SK-N-DZ (cell line): ENCODE measurements at places on chromosomes 2 and 18.

- DNase-seq = no peak
These were observed 4.5 kb downstream of the FKBP7 start for GRCh38 chr2:178473931-178474330.

GRCh38 chr2:102478686-102479470 is 5.9 kb downstream of the SLC9A4 start:
- no peak for DNase-seq

- no peak for DNase-seq
These were observed 84.2 kb upstream of the CD302 start for GRCh38 chr2:159882130-159882745.

DNA sequence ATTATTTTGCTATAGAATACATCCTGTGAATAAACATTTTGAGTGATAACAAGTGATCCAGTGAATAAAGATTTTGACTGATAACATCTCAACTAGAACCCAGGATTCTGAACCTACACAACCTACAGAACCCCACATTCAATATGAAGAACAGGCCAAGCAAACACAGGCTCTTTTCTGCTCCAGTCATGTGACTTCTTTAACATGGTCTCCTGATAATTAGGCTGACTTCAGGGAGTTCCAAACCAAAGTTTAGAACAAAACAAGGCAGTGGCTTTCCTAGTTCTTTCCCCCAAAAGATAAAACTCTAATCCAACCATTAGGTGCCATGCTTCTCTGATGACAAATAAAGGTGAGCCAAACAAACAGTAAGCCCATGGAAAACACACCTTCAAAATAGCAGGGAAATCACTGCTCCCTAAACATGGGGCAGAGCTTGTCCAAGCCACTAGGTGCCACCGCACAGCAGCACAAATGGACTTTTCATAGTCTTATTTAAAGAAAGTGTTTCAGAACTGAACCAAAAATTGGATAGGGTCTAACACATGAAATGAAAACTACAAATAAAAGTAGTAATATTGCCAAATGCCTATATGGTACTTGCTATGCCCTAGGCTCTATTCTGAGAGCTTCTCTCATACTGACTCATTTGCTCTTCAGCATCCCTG is 95.3 kb downstream of the EVA1A start:
- DNase-seq = no peak

- DNase-seq = no peak
These were observed 14.6 kb downstream of the TTR start for GRCh38 chr18:31606265-31606664.

- no peak for DNase-seq
These were observed 208.8 kb downstream of the NBAS start for GRCh38 chr2:15352363-15352762.

DNA sequence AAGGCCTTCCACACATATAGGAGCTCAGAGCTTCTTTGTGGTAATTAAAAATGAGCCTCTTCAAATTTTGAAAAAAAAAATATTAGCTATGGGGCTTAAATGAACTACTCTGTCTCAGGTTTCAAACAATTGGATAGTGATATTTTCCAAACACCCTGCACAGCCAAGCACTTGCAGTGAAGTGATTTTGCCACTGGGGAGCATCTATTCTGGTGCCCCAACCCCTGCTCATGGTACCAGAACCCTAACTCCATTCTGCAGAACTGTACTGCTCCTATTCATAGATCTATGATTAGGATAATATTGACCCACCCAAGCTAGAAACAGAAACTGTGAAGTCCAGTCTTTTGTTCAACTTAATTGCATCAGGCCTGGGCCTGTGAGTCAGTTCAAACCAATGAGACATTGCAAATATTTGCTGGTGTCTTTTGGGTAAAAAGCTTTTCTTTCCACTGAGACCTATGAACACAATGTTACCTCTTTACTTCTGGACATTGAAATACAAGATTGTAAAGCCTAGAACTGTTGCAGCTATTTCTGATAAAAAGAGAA is 324.0 kb downstream of the GALNT13 start:
- DNase-seq = no peak

DNA sequence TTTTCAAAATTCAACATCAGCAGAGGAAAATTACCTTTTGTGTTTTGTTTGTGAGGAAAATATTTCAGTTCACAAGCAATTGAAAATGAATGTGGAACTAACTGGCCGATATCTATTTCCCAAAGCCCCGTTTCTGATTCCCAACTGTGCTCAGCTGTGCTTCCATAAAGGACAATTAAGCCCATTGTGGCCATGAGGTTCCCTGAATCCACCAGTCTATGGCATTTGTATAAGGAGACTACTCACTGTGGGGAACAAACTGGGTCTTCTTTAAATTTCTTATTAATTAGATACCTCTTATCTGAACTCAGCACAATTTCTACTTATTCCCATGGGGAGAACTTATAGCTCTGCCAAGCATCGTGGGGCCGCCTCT is 31.4 kb upstream of the AGAP1 start:
- DNase-seq = no peak

GRCh38 chr2:240024766-240025165 is 376 bp downstream of the NDUFA10 start:
- no peak for DNase-seq

- no peak for DNase-seq
These were observed 326.2 kb downstream of the SETBP1 start for GRCh38 chr18:45006934-45007333.

- DNase-seq = no peak
These were observed 317.8 kb downstream of the GULP1 start for GRCh38 chr2:188609321-188610049.

DNA sequence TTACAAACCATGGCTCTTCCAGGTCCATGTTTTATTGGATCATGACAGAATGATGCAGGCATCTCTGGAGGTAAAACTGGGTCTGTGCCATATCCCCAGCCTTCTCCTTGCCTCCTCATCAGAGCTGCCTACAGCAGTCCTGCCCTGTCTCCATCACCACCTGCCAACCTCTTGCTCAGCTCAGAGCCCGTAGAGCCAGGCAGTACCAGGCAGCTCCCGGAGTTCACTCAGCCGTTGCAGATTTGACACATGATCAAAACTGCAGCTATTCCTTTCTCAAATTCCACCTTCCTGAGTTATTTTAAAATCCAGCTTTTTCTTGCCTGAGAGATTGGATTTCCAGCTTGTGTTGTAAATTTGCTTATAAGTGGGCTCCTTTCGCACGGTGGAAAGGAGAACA is 218.2 kb upstream of the CELF4 start:
- no peak for DNase-seq

DNA sequence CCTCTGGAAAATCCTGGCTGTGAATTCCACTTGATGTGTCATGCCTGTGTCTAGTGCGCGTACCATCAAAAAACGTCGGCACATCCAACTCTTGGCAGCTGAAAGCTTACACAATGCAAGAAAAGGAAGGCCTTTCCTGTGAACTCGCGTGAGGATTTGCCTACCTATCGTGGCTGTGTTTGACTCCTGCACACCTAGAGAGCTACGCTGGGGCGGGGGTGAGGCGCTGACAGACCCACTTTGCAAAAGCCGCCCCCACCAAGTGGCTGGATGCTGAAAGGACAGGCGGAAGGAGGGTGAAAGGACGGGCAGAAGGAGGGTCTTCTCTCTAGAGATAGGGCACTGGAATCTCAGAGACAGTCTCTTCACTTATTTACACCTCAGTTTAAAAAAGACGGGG is 270.1 kb downstream of the EIPR1 start:
- no peak for DNase-seq

DNA sequence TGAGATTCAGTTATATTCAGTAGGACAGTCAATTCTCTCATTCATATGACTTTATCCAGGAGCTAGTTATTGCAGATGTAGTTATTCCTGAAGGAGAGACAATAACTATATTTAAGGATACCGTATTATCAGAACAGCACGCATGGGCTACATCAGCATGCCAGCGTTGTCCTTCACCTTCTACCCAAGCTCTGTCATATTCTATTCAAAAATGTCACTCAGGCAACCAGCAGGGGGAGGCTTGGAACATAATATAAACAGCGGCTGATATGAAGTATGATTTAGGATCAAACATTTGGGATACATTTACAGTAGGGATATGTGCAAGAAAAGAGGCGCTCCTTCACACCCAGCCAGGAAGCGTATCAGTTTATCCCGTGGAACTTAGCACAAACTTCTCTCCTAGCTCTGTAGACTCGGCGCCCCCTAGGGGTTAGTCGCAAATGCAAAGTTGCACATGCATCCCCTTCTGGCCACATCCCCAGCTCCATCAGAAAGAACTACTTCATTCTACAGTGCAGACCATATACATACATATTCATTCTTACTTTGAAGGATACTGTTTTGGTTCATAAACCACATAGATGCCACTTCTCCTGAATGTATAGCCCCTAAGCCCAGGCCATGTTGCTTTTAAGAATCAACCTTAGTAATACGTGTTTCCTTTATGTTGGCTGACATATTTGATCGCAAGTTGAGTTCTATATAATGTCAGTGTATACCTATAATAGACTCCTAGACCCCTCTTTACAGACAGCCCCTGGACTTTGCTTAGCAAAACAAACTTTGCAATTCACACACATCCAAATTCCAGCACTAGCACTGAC is 759.4 kb downstream of the ADCYAP1 start:
- DNase-seq = peak; percentile 48

GRCh38 chr2:235495373-235496238 is 1.8 kb downstream of the AGAP1 start:
- no peak for DNase-seq

DNA sequence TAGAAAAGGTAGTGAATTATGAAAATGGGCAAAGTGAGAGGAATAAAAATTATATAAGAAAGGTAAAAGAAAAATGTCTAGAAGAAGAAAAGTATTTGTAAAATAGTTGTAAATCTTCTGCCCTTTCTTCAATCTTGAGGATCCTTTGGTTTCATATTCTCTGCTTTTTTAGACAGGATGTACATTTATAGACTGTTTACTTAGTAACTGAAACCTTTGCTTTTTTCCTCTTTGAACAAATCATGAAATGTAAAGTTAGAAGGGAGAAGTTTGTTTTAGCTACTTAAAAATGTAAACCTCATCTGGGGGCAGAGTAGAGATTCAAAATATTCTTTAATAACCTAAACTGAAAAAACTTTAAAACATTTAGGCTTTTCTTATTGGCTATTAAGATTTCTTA is 150.4 kb upstream of the ITGA4 start:
- DNase-seq = no peak

DNA sequence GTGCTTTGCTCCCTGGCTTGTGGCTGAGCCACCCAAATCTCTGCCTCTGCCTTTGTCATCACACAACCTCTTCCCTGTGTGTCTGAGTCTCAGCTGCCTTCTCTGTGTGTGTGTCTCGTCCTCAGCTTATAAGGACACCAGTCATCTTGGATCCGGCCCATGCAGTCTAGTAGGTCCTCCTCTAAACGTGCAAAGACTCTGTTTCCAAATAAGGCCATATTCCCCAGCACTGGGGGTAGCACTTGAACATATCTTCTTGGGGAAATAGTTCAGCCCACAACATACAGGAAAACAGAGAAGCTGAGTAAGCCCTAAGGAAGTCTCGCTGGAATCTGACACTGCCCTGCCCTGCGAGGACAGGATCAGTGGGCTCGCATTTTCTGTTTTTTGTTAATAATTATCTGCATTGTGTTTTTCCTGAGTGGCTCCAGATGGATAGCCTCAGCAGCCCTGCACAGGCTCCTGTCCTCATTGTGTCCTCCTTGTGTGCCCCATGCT is 42.1 kb downstream of the MTCL1 start:
- no peak for DNase-seq

DNA sequence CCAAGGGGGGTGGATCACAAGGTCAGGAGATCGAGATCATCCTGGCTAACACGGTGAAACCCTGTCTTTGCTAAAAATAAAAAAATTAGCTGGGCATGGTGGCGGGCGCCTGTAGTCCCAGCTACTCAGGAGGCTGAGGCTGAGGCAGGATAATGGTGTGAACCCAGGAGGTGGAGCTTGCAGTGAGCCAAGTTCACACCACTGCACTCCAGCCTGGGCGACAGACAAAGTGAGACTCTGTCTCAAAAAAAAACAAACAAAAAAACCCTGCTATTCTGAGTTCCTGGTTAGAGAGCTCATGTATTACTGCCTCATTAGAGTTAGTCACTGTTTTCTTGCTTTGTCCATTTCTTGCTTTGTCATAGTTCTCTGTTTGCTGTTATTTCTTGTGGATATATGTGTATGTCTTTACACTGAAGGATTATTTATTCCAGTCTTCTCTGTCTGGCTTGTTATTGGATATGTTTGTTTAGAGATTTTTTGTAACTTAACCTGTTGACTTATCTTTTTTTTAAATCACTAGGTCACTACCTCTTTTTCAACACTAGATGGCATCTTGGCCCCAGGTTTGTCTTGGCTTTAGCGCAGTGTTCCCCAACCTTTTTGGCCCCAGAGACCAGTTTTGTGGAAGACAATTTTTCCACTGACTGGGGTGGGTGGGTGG is 17.0 kb downstream of the TTLL4 start:
- DNase-seq = no peak

DNA sequence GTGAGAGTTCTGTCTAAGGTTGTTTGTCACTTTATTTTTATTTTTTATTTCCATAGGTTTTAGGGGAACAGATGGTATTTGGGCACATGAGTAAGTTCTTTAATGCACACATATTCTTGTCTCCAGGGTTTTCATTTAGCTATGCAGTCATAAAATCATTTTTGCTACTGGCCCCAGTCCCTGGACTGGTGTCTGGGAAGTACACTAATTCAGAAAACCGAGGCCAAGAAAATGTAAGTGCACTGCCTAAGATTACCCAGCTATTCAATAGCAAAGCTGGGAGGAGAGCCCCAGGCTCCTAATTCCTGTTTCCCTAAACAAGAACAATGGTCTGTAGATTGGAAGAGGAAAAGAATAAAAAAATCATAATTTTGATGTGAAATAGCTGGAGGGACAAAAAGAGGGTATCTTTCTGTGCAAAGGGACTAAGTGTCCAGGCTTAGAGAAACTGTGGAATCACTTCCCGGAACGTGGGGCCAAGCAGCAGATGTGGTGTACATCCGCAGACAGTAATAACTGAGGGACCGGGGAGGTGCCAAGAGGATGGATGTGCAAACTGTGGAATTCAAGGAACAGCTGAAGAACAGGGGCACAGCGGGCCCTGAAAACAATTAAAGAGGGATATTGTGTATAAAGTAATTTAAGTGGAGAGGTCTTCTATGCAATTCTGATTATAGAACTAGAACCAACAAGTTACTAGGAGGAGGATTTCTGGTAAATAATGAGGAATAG is 236.3 kb downstream of the ACKR3 start:
- DNase-seq = no peak

GRCh38 chr2:43430489-43430888 is 165.3 kb downstream of the THADA start:
- no peak for DNase-seq

DNA sequence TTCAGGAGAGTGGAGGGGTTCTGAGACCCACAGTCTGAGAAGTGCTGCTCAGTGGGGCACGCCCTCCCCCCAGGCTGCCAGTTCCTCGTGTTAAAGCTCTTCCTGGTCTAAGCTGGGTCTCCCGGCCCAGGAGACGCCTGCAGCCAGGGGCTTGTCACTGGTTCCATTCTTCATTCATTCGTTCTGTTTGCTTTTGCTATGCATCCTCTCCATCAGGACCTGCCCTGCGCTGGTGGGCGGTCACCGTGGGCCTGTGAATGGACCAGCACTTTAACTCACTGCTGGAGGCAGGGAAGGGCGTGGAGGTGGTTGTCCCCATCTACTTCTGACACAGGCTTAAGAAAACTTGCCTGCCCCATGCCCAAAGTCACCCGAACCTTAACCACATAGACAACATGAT is 272.8 kb upstream of the HDAC4 start:
- DNase-seq = no peak

GRCh38 chr18:48795696-48796095 is 155.1 kb downstream of the SMAD7 start:
- DNase-seq = no peak

- DNase-seq = no peak
These were observed 1419.1 kb upstream of the NXPH2 start for GRCh38 chr2:140199312-140199711.

- no peak for DNase-seq
These were observed 21.3 kb upstream of the PIK3C3 start for GRCh38 chr18:41933778-41934177.
